ENCODE measurements at places on chromosomes 13 and 19.
A peak's percentile ranks its signal among the peaks of the same experiment; 100 is the strongest.

- DNase-seq, result no peak
Observed at GRCh38 chr13:30895773-30896172, 10.3 kb upstream of the MEDAG start.

DNA sequence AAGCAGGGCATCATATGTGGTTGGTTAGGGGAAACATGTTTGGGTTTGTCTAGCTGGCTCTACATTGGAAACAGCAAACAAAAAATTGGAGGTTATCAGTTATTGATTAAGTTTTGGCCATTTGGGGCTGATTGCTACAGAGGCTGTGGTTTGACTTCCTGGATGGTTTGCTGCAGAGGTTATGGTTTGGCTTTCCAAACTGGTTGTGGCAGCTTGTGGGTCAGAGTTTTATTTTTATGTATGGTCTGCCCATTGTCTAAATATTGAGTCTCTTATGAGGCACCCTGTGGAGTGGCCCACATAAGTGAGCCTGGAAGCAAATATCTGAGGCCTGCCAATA lies 261.6 kb downstream of the GPC5 start:
- DNase-seq, result no peak

DNA sequence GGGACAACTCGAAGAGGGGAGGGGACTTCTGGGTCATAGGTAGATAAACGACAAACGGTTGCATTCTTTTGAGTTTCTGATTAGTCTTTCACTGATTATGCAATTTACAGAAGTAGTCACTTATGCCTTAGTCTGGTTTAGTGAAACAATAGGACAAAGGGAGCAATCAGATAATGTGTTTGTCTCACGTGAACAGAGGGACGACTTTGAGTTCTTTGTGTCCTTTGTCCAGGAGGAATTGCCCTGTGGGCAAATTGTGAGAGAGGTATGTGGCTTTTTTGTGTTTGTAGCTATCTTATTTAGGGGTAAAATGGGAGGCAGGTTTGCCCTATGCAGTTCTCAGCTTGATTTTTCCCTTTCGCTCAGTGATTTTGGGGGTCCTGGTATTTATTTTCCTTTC lies 362.9 kb upstream of the PCDH20 start:
- no peak for DNase-seq

- no peak for DNase-seq
Observed at GRCh38 chr19:34241513-34242337, 12.6 kb upstream of the GARRE1 start.

DNA sequence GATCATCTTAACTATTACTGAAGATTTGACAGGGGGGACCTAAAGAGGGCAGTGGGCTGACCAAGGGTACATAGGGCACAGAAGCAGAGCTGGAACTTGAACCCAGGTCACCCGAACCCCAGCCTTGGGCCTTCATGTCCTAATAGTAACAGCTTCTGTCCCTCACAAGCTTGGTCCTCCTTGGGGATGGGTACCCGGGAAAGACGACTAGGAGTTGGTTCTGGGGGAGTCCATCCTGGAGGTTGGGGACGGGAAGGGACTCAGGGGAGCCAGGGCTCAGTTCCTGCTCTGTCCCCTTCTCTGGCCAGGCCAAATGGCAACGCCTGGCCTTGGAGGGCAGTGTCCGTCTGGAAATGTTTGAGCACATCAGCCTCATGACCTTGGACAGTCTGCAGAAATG lies 39.6 kb upstream of the CYP4F8 start:
- no peak for DNase-seq

GRCh38 chr19:45158503-45159209 lies 2.1 kb downstream of the NKPD1 start:
- no peak for DNase-seq

GRCh38 chr13:33212396-33212795 lies 73.2 kb downstream of the STARD13 start:
- DNase-seq, result no peak

DNA sequence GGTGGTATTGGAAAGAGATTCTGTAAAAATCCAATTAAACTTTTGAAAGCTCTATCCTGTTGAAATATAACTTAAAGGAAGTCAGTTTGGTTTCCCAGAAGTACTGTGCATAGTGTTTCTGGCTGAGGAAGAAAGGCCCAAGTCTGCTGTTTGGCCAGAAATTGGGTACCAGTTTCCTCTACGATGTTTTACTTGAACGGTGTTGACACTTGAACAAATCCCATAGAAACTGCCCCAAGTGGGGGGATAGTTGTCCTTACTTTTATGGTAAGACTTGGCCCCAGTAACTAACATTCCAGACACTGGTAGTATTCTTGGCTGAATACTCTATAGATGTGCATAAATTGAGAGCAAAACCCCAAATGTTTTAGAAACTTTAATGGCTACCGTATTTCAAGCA lies 14.2 kb downstream of the KLF5 start:
- no peak for DNase-seq

GRCh38 chr19:29040951-29041350 lies 172.0 kb downstream of the UQCRFS1 start:
- no peak for DNase-seq

- no peak for DNase-seq
Observed at GRCh38 chr19:15015946-15016542, 33.2 kb upstream of the CASP14 start.

- DNase-seq, result no peak
Observed at GRCh38 chr13:68057836-68058235, 827.7 kb upstream of the PCDH9 start.

GRCh38 chr19:42461700-42462324 lies 19.1 kb upstream of the CXCL17 start:
- DNase-seq, result no peak

DNA sequence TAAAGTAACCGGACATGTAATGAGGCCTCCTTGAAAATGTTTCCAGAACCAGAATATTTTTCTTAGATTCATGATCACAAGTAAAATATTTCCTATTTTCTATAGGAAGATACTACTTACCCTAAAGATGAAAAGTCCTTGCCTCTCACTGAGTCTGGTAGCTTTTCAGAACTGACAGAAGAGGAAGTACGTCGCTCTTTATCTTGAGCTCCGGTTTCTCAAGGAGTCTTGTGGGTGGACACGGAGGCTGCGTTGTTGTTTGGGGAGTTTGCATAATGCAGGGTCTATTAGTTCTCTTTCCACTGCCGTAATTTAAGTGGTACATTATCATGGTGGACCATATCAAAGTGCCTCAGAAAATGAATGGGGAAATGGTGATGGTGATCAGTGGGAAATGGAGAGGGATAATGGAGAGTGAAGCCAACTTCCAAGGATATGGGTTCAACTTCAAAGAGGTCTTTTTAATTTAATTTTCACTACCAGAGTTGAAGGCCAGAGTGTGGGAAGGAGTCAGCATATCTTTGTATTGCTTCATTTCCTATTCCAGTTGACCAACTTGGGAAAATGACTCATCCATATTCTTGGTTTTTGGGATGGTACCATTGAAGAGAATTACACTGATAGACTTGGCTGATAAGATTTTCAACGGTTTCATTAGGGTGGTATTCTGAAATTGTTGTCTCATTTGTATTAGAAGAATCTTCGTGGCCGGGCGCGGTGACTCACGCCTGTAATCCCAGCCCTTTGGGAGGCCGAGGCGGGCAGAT lies 23.4 kb downstream of the MBD3L2B start:
- no peak for DNase-seq

DNA sequence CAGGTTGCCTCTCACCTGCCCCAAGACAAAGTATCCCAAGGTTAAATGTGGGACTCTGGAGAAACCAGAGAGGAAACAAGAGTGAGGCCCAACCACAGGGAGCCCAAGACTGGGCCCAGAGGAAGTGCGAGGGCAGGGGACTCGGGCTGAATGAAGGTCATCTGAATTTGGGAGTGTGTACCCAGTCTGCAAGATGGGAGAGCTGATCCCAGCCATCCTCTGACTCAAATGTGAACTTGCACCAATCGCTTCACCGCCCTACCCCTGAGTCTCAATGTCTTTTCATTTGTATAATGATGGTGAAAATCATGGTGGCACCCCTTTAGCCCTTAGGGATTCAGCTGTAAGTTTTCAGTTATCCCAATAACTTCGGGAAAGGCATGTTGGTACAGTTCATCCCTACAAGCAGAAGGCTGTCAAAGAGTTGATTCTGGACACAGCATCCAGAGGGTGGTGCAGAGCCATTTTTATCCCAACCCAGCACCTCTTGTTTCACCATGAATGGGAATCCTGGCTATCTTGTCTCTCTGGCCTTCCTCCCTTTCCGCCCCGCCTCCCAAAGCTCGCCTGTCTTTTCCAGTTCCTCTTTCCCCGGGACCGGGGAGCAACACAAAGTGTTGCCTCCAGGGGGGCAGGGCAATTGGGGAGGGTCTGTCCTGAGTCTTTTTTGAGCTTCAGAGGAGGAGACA lies 123.4 kb downstream of the NUFIP1 start:
- DNase-seq, result no peak

GRCh38 chr19:9565900-9566705 lies 18.2 kb downstream of the ZNF121 start:
- no peak for DNase-seq

- DNase-seq, result no peak
Observed at GRCh38 chr19:39810424-39810823, 23.5 kb downstream of the DYRK1B start.

GRCh38 chr19:21699197-21699596 lies 68.2 kb downstream of the ZNF100 start:
- no peak for DNase-seq

GRCh38 chr13:24764276-24764630 lies 284 bp downstream of the RNF17 start:
- DNase-seq, result no peak

- DNase-seq, result no peak
Observed at GRCh38 chr19:39533003-39533512, 406 bp upstream of the EID2B start.

DNA sequence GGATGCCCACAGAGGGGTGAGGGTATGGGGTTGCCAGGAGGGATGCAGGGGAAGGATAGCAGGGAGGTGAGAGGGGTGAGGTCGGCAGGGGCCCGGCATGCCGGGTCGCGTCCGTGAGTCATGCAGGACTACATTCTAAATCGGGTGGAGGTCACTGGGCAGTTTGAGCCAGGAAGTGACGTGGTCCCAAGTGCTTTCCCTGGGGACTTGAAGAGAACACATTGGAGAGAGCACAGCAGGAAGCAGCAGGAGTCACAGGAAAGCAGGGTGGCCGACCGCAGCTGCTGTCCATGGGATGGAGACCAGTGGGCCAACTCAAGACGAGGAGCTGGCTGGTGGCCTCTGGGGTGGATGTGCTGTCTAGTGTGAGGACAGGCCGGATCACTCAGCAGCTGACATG lies 92.0 kb upstream of the WASF3 start:
- DNase-seq, result peak; percentile 95

DNA sequence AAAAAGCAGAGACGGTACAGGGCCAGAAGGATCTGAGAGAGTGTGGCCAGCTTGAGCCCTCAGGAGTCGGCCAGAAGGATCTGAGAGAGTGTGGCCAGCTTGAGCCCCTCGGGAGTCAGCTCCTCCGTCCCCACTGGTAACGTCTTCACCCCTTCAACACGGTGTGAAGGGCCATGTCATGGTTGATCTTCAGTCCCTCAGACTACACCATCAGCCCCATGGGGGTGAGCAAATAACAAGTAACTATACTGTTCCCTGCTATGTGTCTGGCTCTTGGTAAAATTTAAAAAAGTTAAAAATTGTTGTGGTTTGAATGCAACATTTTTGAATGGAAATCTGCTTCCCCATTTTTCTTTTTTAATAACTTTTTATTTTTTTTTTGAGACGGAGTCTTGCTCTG lies 1.6 kb upstream of the ZNF8 start:
- no peak for DNase-seq

- DNase-seq, result no peak
Observed at GRCh38 chr19:49222528-49222927, 64.9 kb downstream of the TRPM4 start.

GRCh38 chr13:52371736-52372247 lies 34.2 kb downstream of the THSD1 start:
- DNase-seq, result no peak

GRCh38 chr19:33472226-33472625 lies 49.4 kb downstream of the PEPD start:
- DNase-seq, result no peak

GRCh38 chr19:55690769-55691545 lies 15.9 kb downstream of the EPN1 start:
- DNase-seq, result no peak

GRCh38 chr13:39811051-39811450 lies 155.6 kb downstream of the COG6 start:
- DNase-seq, result no peak

DNA sequence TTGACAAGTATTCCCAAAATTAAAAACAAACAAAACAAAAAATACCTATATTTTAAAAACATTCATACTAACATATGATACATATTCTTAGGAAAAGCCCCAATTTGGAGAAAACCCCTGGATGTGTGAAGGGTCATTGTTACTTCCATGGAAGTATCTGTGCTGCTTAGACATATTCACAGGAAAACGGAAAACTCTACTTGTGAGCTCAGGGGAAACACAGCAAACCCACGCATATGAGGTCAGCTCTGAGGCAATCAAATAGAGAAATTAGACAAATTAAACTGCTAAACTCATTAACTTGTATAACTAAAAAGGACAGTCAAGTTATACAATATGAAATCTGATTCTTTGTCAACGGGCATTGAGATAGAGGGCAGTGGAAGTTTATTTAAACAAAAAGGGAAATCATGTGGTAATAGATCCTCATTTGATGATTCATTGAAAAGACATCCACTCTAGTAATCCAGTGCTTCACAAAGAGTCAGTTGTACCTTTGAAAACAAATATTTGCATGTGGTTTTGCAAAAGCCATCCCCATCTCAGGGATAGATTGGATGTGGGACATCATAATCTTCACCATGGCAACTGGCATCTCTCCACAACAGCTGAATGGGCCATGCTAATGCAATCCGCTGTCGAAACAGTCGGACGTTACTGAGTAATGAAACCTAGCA lies 423.4 kb downstream of the ITGBL1 start:
- no peak for DNase-seq

GRCh38 chr13:65454403-65454802 lies 1775.7 kb downstream of the PCDH9 start:
- no peak for DNase-seq

- DNase-seq, result no peak
Observed at GRCh38 chr13:28685892-28686291, 27.0 kb downstream of the POMP start.

GRCh38 chr13:104984296-104984818 lies 1551.1 kb downstream of the EFNB2 start:
- no peak for DNase-seq

GRCh38 chr13:109764470-109765291 lies 21.7 kb downstream of the IRS2 start:
- DNase-seq, result no peak

GRCh38 chr13:113596321-113597200 lies 12.0 kb downstream of the TFDP1 start:
- DNase-seq, result peak; percentile 34

- no peak for DNase-seq
Observed at GRCh38 chr19:30439310-30439709, 67.1 kb downstream of the ZNF536 start.

DNA sequence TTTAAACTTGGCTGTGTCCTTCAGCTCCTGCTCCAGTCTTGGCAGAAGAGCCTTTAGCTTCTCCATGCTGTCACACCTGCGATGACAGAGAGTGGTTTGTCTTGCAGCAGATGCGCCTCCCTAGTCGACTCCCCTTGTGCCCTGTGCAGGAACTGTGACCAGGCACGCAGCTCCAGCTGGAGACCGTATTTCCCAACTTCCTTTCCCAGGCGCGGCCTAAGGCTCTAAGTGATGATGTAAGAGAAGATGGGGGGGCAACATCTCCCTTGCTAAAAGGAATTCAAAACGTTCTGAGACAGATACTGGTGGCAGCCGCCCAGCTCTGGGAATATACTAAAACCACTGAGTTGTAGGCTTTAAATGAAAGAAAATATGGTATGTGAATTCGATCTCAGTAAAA lies 16.3 kb downstream of the DCUN1D2 start:
- no peak for DNase-seq
